ENCODE measurements at places on chromosomes 2 and 18.

- DNase-seq: no peak
Measured at GRCh38 chr2:47225061-47225783, 70.1 kb upstream of the STPG4 start.

GRCh38 chr18:49678440-49678839, 116.6 kb downstream of the LIPG start:
- DNase-seq: no peak

DNA sequence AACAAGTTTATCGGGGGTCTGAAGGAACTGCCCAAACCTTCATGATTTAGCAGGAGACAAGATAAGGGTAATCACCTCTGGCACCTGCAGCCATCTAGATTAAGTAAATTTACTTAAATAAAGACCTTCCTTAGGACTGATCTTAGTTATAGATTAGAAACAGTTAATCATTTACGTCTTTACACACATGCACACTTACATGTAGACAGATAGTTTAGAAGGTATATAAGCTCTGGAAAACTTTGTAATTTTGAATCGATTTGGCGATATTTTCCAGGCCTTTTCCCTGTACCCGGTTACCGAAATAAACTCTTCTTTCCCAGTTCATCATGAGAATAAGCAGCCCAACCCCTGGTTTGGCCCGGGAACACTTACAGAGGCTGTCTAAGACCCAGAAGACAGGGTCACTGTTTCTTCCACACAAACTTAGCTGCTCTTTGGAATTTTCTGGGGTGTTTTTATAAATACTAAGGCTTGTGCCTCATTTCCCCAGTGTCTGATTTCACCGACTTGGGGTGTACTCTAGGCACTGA, 560 bp upstream of the SKA1 start:
- DNase-seq: no peak

DNA sequence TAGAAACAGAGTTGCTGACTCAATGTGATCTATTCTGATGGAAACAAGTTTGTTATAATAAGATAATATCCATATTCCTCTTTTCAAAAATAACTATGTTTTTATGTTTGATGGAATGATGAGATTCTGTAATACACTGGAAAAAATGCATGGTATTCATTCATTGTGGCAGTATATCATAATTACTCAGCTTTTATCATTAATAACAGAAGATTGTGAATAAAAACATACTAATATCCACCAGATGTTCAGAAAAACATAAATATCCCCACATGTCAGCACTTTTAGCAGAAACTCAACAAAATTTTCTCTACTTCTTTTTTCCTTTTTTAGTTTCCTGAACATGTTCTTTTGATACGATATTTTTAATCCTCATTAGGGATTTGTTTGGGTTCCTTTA, 130.9 kb upstream of the CAVIN2 start:
- DNase-seq: no peak

- DNase-seq: no peak
Measured at GRCh38 chr2:15031745-15032240, 399.3 kb downstream of the LRATD1 start.

GRCh38 chr2:138779406-138779780, 797 bp downstream of the NXPH2 start:
- DNase-seq: no peak

GRCh38 chr2:215883799-215884198, 129.6 kb downstream of the MREG start:
- DNase-seq: no peak

DNA sequence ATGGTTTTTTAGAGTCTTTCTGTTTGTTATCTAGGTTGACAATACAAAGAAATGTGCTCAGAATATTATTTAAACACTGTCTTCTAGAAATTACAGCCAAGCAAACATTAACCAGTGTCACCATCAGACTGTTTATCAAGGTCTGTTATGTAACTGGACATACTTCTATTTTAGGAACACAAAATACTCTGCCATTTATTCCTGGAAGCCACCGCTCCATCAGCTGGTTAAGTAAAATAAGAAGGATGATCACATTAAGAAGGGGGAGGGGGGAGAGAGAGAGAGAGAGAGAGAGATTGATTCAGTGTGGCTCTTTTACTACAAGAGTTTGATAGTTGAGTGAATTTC, 47.9 kb downstream of the MBP start:
- DNase-seq: no peak

GRCh38 chr2:127165539-127165935, 54.6 kb downstream of the CYP27C1 start:
- DNase-seq: no peak

GRCh38 chr2:224145751-224146355, 106.8 kb upstream of the SERPINE2 start:
- DNase-seq: no peak

DNA sequence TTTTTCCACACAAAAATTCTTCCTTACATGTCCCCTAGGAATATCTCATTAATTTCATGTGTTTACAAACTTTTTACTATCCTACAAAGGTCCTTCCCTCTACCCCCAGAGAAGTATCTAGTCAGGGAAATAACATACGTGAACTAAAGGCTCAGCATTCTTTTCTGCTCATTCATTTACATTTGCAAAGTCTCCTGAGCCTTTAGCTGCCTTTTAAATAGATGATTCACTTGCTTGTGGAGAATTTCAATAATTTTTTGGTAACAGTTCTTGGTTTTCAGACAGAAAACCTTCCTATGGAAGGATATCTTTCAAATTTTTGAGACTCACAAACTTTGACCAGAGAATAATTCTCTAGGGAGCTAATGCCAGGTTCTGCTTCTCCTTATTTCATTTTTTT, 81.5 kb upstream of the RMDN2 start:
- no peak for DNase-seq

GRCh38 chr2:198116756-198117155, 312.4 kb downstream of the PLCL1 start:
- DNase-seq: no peak

- DNase-seq: no peak
Measured at GRCh38 chr2:120441744-120442471, 96.0 kb downstream of the INHBB start.

DNA sequence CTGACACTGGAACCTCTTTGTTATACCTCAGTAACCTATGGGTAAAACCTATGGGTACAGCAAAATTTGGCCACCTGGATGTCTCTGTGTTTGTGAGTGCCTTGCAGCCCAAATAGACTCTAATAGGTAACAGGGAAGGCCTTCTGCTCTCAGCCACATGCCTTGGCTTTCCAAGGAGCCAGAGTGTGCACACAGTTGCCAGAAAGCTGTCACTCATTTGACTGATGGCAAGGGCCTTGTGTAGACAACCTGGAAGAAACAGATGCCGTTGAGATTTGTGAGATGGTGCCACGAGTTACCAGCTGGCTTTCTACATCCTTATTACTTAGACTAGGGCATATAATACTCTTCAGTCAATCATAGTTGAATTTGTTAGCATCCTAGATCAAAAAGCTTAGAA, 90.1 kb upstream of the RAB12 start:
- DNase-seq: no peak

DNA sequence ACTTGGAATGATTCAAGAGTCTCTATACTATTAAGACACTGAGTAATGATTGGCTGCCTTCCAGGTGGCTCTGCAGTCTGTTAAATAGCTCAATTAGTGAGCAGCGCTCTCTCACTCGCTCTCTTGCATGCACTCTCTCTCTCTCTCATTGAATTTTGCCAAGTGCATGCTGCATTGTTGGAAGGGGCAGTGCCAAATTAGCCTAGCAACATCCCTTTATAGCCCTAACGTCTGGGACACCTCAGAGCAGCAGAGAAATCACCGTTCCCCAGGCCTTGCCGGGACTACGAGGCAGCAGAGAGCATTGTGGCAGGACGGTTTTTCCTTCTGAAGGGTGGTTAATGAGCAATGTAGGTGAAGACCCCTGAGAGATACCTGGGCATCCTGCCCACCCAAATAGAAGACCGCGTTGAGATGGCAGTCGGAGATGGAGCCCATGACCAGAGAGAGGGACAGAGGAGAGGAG, 447.6 kb upstream of the POU3F3 start:
- DNase-seq: no peak

DNA sequence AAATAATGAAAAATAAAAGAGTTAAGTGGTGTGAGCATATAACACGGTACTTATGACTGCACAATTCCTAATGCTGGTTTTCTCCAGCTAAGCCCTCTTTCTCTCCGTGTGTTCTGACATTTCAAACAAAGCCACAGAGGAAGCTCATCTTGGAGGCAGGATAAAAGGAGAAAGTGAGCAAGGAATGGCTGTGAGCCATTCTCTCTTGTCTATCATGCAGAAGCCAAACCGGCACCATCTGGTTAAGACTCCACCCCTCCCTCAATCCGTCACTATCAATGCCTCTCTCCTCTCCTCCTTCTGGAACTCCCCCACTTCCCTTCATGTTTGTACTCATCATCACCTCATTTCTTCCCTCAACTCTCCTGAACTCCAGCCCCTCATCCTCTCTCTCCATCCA, 210.4 kb downstream of the TMEM163 start:
- DNase-seq: no peak

DNA sequence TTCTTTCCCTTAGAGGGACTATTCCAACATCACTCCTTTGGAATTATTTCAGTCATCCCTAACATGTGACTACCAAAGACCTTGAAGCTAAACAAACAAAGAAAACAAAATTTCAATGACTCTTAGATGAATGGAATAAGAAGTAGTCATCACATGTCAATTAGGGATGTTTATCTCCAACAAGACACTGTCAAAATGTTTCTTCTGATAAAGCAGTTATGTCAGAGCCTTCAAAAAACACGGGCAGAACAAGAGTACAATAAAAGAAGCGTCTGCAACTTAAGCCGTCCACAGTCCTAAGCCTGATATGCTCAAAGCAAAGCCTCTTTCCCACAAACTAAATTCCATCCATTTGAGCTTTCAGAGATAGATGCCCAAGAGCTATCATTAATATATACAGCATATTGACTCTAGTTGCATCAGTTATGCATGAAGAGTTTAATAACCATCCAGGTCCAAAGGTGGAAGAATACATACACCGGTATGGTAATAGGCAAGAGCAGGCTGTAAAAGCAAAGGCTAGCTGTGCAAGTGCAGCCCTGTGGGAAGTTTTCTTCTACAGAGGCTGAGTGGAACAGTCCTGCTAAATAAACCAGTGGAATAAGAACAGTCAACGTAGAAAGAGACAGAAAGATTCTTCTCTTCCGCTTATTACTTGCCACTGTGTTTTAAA, 98.1 kb downstream of the ICA1L start:
- DNase-seq: no peak

- no peak for DNase-seq
Measured at GRCh38 chr2:107986278-107987217, at the start of gene SLC5A7. Gene SLC5A7 (plus strand): TSS chr2:107986524. CDS start chr2:107988156, 1,632 bp downstream.

DNA sequence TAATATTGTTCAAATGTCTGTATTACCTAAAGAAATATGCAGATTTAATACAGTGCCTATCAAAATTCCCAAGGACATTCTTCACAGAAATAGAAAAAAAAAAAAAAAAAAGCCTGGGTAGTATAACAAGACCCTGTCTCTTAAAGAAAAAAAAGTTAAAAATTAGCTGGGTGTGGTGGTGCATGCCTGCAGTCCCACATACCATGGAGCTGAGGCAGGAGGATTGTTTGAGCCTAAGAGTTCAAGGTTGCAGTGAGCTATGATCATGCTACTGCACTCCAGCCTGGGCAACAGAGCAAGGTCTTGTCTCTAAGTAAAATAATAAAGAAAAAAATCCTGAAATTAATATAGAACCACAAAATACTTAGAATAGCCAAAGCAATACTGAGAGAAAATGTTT, 51.9 kb downstream of the SLC16A14 start:
- DNase-seq: no peak

GRCh38 chr2:144259332-144259731, 260.6 kb downstream of the ZEB2 start:
- no peak for DNase-seq

DNA sequence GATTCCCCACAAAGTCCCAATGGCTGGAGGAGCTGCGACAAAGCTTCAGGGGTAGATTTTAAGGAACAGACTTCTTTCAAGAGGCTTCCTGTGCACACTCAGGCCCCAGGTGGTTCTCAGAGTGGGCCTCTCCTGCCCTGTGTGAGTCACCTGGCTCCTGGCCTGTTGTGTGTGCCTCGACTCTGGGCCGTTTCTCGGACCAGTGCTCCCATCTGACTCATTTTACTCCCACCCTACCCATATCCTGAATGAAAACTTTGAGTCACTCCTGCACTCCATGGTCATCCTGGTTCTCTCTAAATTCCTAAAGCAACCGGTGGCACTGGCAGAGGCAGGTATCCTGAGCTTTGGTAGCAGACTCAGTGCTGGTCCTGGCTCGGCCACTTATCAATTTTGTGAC, 84.1 kb downstream of the CELF4 start:
- DNase-seq: no peak

GRCh38 chr2:30283931-30284565, 52.7 kb downstream of the LBH start:
- no peak for DNase-seq

- DNase-seq: no peak
Measured at GRCh38 chr2:34401186-34401585, 802.1 kb upstream of the FAM98A start.

GRCh38 chr18:70127359-70127758, 78.1 kb downstream of the RTTN start:
- DNase-seq: no peak
